Stimulated activated CD8-positive, alpha-beta memory T cell treated with anti-CD3 and anti-CD28 coated beads, Interleukin-7, amount 100 ng/mL, for 24 hours (primary cell): ENCODE measurements at places on chromosomes 16 and 17.

GRCh38 chr16:19948186-19949104 lies 63.8 kb upstream of the GPRC5B start:
- DNase-seq = no peak

GRCh38 chr16:50166511-50167500 lies 13.7 kb downstream of the TENT4B start:
- no peak for DNase-seq

DNA sequence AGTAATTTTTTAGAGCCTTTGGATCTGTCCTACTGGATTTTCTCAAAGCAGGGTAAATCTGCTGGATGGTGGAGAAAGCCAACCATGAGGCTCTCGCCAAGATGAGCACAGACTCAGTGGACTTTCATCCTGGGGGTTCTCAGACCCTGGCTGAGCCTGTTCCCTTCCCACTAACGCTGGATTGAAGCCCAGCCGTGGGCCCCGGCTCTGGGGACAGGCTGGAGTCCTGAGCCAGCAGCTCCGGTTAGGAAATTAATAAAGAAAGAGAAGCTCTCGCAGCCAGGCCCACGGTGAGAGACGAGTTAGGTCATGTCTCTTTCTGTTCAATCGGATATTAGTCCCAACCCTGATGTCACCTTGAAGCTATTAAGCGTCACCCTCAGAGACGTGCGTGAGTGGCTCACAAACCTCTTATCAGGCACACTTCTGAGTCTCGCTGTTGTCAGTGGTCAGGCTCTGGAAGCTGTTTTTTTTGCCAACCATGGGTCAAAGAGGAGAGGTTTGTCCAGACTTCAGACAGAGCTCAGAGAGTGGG lies 27.1 kb downstream of the MEOX1 start:
- DNase-seq = no peak

- DNase-seq = no peak
These were observed 145.2 kb downstream of the MYO1D start for GRCh38 chr17:32731556-32732295.

DNA sequence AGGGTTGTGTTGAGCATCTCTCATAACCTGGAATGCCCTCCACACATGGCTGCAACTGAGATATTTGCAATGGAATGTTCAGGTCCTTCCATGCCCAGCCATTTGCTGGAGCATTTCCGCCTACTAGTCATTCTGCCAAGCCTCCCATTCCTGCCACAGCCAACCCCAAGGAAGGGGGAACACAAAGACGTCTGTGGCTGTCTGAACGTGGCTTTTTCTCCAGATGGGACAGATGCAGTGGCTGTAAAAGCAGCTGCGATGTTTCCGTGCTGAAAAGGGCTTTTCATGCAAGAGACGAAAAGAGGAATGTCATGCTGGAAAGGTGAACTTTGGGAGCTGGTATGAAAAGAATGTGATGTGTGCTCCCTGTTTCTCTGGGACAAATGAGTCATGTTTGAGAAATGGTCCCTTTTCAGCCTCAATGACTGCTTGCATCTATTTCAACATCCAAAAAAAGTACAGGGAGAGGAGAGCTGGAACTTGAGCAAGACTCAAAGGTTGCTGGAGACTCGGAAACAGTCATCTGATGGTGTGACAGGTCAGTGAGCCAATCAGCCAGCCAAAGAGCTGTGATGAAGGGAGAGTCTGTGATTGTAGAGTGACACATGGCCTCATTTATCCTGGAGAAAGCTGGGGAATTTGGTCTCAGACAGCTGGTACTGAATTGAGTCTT lies 208.9 kb downstream of the SHISA9 start:
- no peak for DNase-seq

DNA sequence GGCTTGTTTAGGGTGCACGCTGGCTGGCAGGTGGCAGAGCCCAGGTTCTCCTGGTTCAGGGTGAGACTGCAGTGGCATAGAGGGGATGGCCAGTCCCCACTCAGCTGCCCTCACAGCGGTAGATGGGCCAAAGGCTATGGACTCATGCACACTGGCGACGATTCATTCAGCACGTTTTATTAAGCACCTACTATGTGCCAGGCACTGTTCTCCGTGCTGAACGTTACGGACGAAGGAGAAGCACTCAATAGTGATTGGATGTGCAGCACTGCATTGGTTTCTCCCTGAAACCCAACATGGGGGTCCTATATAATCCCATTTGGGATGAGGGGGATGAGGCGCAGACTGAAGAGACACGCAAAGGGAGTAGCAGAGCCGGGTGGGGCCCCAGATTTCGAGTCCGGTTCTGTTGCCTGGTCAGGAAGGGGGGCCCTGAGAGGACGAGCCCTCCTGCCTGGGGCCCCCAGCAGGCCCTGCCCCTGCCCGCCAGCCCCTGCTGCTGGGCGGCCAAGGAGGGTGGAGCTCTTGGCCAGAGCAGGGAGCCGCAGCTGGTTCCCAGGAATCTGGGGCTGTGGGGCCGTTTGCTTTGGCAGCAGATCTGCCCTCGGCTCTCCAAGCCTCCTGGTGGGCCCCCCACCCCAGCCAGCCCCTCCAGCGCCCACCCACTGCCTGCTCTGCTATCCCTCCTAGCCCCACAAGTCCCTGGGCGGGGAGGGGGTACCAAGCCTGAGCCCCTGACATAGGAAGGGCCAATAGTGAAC lies 8.8 kb downstream of the GLIS2 start:
- no peak for DNase-seq

DNA sequence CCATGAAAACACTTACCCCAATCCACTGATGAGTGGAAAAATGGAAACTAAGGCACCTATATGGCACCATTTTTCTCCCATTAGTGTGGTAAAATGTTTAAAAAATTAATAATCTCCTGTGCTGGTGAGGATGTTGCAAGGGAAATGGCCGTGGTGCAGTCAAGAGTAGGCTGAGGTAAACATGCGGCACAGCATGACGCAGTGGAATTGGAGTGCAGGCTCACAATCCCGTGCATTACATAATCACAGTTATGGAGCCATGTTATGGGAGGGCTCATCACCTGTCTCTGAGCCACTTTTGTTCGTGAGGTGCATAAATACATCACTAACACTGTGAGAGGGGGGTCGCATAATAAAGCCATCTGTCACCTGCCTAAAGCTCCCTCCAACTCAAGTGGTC lies 164.4 kb upstream of the XYLT1 start:
- no peak for DNase-seq

DNA sequence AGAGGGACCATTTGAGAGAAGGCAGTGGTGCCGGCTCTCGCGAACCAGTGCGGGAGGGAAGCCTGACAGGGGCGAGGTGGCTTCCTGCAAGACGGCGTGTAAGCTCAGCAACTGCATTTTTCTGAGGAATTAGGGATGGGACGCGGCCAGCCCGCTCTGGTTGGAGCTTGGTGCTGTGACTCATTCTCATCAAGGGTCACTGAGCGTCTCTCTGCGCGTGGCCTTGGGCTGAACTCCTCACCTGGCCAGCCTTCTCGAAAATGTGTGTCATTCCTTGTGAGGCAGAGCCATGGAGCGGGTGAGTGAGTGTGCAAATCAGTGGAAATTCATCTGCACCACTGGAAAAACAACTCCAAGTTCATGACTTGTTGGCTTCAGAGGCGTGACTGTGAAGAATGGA lies 52.8 kb downstream of the NTN1 start:
- no peak for DNase-seq

- no peak for DNase-seq
These were observed 705 bp downstream of the KRABD2 start for GRCh38 chr17:8375738-8376259.

DNA sequence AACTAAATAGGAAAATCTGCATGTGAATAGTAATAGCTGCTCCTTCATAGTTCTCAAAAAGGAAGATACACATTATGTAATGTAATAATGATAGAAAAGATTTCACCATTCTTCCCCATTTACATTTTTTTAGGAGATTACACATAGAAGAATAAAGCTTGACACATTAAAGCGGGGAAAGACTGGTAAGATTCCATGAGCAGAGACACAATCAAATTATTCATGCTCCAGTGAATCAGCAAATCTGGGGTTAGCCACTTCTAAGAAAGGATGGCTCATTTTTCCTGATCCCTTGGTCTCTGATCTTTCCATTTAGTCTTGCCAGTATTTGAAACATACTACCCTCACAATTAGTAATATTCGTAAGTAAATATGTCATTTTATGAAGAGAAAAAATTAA lies 81.9 kb downstream of the CA4 start:
- no peak for DNase-seq

- no peak for DNase-seq
These were observed 15.0 kb upstream of the RGS9 start for GRCh38 chr17:65121916-65122806.

GRCh38 chr17:2259769-2260536 lies 43.6 kb downstream of the SMG6 start:
- peak; percentile 49 for DNase-seq

DNA sequence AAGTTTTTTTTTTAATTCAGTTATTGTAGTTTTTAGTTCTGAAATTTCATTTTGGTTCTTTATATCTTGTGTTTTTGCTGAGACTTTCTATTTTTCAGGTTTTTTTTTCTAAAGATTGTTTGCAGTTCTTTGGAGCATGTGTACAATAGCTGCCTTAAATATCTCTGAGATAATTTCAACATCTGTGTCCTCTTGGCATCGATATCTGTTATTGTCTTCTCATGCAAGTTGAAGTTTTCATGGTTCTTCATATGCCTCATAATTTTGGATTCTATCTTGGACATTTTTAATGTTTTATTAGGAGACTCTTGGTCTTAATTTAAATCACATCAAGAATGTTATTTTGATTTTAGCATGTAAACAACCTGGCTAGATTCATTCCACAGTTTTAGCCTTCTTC lies 22.8 kb downstream of the COX11 start:
- DNase-seq = no peak

GRCh38 chr16:86992587-86992986 lies 324.6 kb downstream of the C16orf95 start:
- DNase-seq = no peak

GRCh38 chr17:67431249-67432015 lies 54.4 kb downstream of the PITPNC1 start:
- DNase-seq = no peak

- DNase-seq = no peak
These were observed 82.2 kb upstream of the CDC42EP4 start for GRCh38 chr17:73393962-73394361.

GRCh38 chr17:39753514-39754160 lies 15.9 kb downstream of the GRB7 start:
- DNase-seq = peak; percentile 36

GRCh38 chr17:56549501-56549900 lies 44.0 kb upstream of the NOG start:
- DNase-seq = no peak

- no peak for DNase-seq
These were observed 62.3 kb downstream of the TMEM100 start for GRCh38 chr17:55660178-55660886.

GRCh38 chr17:21513012-21513570 lies 136.9 kb downstream of the KCNJ12 start:
- peak; percentile 55 for DNase-seq

- no peak for DNase-seq
These were observed 21.0 kb downstream of the TSPOAP1 start for GRCh38 chr17:58307468-58308172.

- no peak for DNase-seq
These were observed 162.0 kb downstream of the SDK2 start for GRCh38 chr17:73482251-73482716.

DNA sequence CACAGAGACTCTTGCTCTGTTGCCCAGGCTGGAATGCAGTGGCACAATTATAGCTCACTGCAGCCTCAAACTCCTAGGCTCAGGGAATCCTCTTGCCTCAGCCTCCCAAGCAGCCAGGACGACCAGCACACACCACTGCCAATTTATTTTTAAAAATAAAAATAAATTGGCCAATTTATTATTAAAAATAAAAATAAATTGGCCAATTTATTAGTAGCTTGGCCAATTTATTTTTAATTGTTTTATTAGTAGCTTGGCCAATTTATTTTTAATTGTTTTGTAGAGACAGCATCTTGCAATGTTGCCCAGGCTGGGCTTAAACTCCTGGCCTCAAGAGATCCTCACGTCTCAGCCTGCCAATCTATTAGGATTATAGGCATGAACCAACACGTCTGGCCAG lies 184.3 kb downstream of the FTO start:
- no peak for DNase-seq

DNA sequence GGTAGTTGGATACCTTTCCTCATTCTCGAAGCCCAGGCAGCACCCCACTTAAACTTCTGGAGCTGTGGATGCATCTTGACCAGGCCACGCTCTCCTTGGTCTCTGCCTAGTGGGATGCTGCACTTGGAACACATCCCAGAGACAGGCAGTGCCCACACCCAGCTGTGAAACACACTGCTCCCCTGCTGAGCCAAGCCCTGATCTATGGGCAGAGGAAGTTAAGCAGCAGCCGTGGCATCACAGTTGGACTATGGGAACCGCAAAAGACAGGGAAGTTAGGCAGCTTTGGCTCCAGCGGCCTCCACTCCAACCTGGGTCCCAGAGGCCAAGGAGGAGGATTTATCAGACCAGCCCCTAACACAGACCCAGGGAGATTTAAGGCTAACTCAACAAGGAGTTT lies 284.8 kb upstream of the CCL2 start:
- DNase-seq = no peak

- no peak for DNase-seq
These were observed 33.4 kb upstream of the RPRML start for GRCh38 chr17:47012457-47012856.

GRCh38 chr16:81410643-81411293 lies 33.8 kb upstream of the CMIP start:
- DNase-seq = no peak

DNA sequence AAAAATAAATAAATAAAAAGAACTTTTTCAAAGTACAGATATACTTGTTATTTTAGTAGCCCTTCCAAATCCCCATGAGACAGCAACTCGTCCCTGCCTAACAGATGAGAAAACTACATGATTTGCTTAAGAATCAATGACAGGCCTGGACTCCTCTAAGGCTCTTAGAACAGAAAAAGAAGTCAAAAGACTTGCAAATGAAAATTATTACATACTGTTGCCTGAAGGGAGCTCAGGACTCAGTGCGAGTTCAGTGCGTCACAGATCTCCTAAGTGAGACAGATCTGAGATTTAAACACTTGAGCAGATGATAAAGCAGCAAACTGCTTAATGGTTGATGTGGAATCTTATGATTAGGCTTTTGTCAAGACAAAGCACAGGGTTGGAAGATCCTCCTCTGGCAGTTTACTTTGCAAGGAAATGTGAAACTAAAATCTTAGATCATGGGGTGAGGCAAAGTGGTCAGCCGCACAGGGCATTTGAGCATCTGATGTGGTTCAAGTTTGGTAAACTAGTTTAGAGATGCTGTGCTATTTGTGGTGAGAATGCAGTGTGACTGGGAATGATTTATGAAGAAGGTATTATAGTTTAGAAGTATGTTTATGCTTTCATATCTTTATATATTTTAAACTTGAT lies 138.1 kb downstream of the TRIM37 start:
- no peak for DNase-seq
